ENCODE measurements at places on chromosomes 11 and 22.

DNA sequence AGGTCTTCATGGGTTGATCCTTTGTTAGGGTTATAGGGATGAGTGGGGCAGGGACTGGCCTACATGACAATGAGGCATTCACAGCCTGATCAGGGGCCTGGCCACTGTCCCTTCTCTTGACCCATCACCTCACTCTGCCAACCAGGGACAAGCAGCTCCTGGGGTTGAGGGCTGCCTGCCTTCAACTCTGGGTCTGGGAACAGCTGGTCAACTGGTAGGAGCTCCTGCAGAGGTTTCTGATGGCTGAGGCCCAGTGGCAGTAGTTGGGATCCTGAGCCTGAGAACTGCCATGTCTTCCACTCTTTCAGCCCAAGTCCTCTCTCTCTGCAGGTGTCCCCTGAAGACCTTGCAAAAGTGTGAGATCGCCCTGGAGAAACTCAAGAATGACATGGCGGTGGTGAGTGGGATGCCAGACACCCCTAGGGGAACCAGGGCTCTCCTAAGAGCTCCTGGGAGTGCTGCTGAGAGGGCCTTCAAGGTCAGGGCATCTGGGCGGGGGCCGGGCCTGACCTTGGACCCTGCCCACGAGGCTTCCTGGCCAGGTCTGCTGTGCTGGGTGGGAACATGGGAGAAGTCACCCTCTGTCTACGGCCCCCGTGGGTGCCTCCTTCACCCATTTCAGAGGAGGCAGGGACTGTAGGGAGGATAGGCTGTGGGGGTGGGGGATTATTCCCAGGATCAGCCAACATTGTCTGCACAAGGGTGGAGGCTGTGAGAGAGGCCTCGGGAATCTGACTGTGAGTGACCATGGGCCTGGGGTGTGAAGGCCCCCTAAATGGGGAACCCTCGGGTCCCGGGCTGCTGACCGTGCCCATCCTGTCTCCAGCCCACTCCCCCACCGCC lies 76.8 kb downstream of the MED15 start:
- DNase-seq: no peak

DNA sequence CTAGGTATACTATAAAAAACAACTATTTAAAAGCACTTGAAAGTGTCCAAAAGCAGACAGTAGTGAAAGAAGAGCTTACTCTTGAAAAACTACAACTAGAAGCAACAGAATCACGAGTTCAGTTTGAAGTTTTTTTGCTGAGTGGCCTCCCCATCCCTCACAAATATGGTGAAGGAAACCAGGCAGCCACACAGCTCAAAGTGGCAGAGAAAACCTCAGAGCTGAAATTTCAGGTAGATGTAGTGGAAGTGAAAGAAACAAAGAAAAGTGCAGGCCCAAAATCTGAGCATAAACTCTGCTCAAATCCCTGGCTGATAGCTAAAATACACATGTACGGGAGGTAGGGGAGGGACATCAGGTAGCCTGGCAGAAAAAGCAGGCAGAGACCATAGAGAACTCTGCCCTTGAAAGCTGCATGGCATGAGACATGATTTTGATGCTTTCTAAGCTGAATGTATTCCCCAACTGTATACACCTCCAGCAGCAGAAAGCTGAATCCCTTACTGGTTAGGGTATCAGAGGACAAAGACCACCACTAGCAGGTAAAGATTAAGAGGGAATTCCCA lies 12.1 kb downstream of the BTBD10 start:
- DNase-seq: no peak

DNA sequence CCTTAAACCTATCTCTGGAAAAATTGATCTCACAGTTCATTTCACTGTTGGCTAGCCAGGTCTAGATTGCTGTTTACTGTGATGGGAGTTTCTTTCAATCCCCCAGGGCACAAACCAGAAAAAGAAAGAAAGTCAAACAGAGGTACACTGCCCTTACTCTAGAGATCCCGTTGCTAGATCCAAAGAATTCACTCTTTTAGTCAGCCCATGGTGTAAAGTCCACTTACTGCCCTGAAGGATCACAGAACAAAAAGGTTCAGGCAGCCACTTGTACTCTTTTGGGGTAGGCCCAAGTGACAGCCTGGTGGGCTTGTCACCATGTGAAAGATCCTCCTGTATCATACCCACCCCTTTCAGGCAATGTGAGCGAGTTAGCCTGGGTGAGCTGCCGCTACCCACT lies 162.6 kb upstream of the CCDC179 start:
- DNase-seq: no peak

DNA sequence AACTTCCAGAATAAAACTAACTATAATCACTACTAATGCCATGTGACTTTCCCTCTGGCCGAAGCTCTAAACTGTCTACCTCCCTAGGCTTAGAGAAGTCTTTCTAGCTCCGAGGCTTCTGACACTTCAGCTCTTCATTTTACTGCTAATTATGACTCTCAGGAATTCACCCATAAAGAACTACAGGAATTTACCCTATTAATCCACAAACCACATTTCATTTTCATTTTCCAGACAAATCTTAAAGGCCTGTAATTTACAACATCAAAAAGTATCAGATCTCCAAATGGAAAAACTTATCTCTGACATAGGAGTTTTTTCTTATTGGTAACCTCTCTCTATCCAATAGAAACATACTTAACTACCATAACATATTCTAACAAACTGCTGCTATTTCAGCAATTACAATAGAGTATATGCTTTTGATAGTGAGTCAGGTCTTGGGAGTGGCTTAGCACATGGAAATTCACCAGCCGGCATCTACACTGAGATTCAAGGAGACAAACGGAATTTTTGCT lies 33.4 kb downstream of the MRTFA start:
- DNase-seq: no peak

GRCh38 chr22:35777335-35777975 lies 59.8 kb downstream of the APOL5 start:
- DNase-seq: no peak

GRCh38 chr11:115065830-115066664 lies 387.7 kb downstream of the NXPE2 start:
- DNase-seq: no peak

DNA sequence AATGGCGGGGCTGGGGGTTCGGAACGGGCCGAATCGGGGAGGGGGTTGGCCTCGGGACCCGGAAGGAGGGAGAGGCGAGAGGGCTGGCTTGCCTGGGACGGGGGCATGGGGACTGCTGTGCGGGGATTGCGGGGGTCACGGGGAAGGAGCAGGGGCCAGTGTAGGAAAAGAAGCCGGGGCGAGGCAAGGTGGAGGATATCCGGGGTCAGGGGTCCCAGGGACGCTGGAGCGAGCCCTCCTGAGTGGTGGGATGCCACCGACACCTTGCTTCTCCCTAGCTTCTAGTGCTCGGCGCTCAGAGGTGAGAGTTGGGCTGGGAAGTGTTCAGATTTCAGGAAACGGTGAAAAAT lies 426 bp upstream of the GDPD5 start:
- no peak for DNase-seq

- no peak for DNase-seq
These were observed 14.0 kb upstream of the ARHGAP8 start for GRCh38 chr22:44738347-44738715.

GRCh38 chr11:29405305-29405704 lies 611.5 kb downstream of the KCNA4 start:
- DNase-seq: no peak

- DNase-seq: no peak
These were observed 316.6 kb upstream of the NCAM1 start for GRCh38 chr11:112644410-112645131.

DNA sequence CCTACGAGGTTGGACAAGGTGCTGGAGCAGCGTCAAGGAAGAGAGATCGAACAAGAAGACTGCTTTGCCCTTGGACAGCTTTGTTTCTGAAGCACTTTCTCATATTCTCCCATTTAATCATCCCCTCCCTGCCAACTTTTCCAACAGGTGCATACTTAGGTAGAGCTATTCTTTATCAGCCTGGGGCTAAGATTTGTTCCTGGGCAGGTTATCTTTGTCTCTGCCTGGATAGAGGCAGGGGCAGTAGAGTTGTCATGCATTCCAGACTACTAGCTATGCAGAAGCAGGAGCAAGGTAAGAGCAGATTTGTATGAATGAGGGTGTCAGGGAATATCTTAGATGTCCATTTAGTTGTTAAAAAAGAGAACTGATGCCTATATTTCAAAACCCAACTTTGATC lies 82.3 kb downstream of the PTPRJ start:
- no peak for DNase-seq

GRCh38 chr11:41050791-41051190 lies 408.7 kb downstream of the LRRC4C start:
- DNase-seq: no peak

DNA sequence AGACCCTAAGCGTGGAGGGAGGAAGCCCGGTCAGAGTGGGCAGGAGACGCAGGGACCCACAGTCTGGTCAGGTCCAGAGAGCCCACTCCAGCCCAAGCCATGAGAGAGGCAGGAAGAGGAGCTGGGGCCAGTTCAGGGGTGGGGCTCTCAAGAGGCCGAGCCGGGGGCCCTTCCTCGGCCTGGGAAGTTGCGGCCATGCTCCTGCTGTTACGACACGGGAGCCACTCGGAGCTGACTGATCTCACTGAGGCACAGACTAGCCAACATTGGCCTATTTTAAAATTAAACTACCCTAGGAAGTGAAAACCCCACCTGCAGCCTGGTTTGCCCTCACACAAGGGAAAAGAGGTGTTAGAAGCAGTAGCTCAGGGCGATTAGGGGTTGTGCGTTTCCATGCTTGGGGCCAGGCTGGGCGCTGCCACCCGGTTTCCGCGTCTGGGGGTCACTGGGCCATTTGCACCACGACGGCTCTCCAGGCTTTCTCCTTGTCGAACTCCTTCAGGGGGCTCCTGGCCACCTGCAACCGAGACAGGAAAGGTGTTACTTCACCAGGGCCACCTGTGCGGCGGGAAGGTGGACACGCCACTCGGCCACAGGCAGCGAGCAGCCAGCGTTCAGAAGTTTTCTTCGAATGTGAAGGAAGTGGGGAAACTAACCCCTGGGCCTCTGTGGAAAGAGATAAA lies 3.2 kb upstream of the TTLL8 start:
- no peak for DNase-seq

- DNase-seq: peak; percentile 35
These were observed 61.5 kb upstream of the SLC25A18 start for GRCh38 chr22:17501679-17502285.

- no peak for DNase-seq
These were observed 140.5 kb downstream of the COMMD9 start for GRCh38 chr11:36148701-36149100.

DNA sequence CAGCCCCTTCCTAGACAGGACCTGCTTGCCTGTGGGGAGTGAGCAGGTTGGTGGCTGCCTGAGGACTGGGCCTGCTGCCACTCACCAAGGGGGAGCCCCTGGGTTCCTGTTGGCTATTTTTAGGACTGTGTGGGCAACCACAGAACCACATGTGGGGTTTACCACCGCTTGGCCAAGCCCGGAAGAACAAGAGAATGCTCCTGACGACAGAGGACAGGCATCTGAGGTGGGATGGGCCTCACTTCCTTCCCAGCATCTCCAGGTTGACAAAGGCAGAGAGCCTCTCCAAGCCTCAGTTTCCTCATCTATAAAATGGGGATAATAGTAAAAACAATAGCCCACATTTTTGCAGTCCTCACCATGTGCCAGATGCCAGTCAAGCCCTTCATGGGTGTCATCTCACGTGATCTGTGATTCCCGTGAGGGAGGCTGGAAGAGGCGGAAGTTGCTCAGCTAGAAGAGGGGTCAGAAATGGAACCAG lies 43.6 kb downstream of the LRRC32 start:
- DNase-seq: no peak

DNA sequence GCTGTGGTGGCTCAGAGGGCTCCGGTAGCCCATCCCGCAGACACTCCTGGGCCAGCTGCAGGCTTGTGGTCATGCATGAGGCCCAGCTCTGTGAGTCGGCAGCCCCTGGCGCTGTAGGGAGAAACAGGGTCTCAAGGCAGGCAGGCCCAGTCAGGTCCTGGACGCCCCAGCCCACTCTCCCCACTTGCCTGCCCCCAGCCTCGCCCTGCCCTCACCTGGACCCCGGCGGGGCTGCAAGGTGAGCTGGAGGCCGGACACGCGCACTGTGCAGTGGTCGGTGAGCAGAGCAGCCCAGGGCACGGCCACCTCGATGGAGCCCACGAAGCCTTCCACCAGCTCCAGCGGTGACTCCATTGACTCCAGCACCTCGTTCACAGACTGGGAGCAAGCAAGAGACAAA lies 2.9 kb downstream of the ATG2A start:
- no peak for DNase-seq

DNA sequence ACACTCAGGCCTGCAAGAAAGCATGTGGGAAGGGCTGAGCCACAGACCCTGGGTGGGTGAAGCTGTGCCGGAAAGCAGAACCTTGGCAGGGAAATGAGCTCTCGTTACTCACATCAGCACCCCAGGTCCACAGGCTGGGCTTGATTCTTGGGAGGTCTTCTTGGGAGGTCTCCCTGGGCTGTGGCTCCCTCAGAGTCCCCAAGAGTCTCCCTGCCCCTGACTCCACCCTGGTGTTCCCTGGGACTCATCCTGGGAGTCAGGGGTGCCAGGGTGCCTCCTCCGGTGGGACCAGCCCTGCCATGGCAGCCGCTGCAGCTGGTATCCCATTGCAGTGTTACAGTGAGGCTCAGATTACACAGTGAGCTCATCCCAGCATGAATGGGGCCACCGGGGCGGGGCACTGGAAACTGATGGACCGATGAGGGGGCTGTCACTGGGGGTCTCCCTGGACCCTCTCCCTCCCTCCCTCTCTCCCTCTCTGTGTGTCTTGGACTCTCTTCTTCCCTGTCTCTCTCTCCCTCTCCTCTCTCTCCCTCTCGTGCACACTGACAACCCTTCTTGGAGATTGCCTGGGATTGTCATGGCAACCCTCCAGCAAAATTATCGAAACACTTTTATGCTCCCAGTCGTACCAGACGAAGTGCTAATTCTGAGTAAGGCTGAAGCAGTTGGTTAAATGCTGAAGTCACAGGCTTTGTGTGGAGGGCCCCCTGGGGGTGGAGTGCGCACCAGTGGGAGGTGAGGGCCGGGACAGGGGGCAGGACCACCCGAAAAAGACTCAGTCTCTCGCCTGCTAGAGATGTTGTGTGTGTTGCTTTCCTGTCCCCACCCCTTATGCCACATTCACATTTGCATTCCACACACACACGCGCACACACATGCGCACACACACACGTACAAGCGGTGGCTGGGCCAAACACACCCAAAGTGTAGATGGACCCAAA lies 8.6 kb upstream of the C11orf96 start:
- DNase-seq: peak; percentile 44

GRCh38 chr22:31241936-31242335 lies 29.8 kb downstream of the LIMK2 start:
- DNase-seq: no peak

DNA sequence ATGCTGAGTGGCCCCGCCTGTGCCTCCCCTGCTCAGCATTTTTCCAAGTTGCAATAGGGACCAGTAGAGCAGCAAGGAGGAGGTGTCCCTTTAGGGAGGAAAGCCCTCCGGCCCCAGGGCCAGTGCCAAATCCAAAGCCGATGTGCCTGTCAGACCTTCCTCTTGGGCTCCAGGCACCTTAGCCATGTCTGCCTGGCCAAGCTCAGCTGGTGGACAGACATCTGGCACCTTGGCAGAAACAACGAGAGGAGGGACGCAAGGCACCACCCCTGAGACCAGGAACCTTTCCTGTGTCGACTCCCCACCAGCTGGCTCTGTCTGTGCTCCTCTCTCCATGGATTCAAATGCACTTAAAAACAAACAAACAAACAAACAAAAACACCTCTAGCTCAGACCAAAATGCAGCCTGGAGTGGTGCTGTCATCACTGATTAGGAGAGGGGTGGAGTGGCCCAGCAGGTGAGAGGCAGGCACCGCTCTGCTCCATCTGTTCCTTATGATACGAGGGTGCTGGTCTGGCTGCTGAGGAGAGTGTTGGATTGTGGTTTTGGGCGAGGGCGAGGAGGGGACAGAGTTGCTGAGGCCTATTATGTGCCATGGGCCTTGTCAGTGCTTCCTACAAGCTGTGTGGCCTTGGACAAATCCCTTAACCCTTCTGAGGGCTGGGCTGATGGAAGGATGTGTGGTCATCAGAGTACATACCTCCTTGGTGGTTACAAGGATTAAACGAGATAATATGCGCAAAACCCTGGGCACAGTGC lies 46.2 kb downstream of the TP53I11 start:
- DNase-seq: no peak
